Activated CD4-positive, alpha-beta memory T cell treated with anti-CD3 and anti-CD28 coated beads for 36 hours (primary cell): ENCODE measurements at places on chromosomes 1 and 21.

- peak; percentile 95 for DNase-seq
These were observed 161.2 kb downstream of the RUNX1 start for GRCh38 chr21:34887725-34888568.

- no peak for DNase-seq
These were observed 13.6 kb downstream of the MTF1 start for GRCh38 chr1:37845786-37846185.

DNA sequence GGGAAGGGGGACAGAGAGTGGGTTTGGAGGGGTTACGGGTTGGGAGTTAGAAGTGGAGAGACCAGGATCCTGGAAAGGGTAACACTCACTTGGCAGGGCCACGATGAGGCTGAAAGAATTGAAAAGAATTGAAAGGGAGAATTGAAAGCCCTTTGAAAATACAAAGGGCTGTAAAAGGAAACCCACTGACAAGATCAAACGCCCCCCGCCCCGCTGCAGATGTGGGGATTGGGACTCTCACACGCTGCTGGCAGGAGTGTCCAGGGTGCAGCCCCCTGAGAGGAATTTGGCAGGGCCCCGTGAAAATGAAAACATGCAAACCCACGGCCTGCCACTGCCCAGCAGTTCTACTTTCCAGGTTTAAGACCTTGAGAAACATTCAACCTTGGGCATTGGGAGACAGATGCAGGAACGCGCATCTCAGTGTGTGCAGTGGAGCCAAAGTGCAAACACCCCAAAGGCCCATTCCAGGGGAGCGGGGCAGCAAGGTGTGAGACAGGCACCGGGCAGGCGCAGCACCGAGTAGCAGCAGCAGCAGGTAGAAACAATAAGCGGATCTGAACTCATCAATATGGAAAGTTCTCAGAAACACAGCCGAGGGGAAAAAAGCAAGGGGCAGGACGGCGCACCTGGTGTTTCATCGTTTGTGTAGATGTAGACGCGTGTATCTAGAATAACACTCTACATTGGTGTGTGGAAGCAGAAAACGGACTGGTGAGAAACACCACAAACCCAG is 8.3 kb upstream of the TNFRSF1B start:
- DNase-seq, result peak; percentile 62

- no peak for DNase-seq
These were observed 172.2 kb upstream of the RRP15 start for GRCh38 chr1:218112862-218113261.

- no peak for DNase-seq
These were observed 13.9 kb downstream of the SOD1 start for GRCh38 chr21:31673321-31673912.

- DNase-seq, result no peak
These were observed 39.4 kb downstream of the ATP2B4 start for GRCh38 chr1:203665993-203666392.

- DNase-seq, result no peak
These were observed 44.4 kb downstream of the PTPN14 start for GRCh38 chr1:214506972-214507431.

DNA sequence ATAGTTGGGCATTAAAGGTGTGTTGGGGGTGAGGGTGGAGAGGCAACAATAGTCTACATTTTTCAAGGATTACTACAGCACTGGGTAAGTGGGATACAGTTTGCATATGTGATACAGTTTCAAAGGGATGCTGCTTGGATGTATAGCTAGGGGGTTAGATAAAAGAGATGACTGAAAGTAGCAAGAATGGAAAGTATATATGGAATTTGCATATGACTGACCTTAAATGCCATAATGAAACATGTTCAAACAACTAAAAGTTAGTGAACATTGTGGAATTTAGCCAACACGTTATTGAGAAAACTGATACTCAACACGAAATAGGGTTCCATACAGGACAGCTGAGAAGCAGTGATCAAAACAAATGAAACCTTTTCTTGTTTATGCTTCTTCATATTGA is 124.8 kb upstream of the CHRM3 start:
- DNase-seq, result no peak

DNA sequence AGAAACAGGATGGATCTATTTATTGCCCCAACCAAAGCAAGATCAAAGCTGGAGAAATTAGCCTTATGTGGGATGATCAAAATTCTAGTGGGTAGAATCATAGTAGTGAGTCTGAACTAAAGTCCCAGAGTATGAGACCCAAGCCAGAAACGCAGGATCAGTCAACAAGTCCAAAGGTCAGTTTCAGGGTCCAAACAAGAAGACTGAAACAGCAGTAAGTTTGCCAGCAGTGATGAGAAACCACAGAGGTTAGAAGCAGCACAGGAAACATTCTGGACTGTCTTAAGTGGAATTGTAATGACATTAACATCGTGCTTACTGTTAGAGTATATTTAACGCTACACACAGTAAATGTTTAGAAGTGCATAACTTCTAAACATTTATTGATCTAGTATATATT is 251.0 kb downstream of the LRRIQ3 start:
- no peak for DNase-seq

GRCh38 chr1:15070145-15070748 is 83.3 kb upstream of the TMEM51 start:
- DNase-seq, result no peak

- peak; percentile 76 for DNase-seq
These were observed 111.8 kb downstream of the PLXNA2 start for GRCh38 chr1:208132287-208132882.

DNA sequence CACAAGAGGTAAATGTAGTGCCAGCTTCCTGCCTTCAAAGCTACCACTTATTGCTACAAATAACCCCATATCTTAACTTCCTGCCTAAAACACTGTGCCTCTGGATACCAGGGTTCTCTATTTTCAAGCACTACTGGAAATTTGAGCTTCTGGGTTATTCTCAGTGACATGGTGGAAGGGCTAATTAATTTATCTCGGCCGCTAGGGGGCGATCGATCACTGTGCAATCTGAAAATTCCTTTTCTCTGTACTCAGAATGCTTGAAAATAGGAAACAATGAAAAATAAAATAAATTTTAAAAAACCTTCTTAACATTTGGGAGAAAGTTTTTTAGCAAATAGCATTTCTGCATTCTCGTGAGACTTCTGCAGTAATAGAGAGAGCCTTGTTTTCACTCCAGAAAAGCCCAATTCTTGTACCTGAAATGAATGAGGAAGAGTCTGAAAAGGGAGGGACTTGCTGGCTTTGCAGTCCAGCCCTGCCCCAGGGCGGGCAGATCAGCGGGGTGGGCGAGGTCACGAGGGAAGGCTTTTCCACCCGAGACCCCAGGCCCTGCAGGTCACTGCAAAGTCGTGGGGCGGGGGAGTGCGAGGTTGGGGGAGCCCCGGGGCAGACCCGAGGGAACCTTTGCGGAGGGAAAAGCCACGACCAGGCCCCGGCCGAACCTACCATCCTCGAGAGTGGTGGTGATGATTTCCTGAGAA is 276.7 kb downstream of the PCP4 start:
- DNase-seq, result peak; percentile 47

DNA sequence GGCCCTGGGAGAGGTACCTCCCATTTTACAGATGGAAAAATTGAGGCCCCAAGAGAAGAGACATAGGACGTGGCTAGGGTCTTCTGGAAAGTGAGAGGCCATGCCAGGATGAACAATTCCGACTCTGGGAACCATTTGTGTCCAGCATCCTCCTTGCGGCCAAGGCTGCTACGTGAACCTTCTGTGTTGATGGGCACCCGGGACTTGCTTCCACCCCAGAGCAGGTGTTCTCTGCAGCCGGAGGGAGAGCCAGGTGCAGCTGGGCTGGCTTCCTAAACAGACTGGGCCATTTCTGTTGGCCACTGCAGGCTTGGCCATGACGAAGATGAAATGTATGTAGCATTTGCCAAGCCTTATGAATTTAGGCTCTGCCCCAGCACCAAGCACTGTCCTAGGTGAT is 118.9 kb downstream of the PRDM2 start:
- no peak for DNase-seq

- no peak for DNase-seq
These were observed 37.1 kb downstream of the CCN1 start for GRCh38 chr1:85617633-85618100.

DNA sequence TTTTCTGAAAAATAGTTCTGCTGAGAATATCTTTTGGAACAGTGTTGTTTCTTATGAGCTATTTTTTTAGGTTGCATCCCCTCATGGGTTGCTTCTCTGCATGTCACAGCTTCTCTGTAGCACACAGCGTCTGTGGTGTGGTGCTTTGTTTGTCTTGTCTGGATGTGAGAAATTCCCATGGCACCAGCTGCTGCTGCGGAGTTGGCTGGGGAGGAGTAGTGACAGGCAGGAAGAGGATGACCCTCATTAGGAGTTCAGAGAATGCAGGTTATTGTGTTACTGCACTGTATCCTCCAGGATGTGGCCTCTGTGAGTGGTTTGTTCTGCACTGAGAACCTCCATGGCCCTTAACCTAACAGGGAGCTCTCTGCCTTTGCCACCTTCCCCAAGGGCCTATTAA is 64.8 kb downstream of the TSEN15 start:
- DNase-seq, result no peak

DNA sequence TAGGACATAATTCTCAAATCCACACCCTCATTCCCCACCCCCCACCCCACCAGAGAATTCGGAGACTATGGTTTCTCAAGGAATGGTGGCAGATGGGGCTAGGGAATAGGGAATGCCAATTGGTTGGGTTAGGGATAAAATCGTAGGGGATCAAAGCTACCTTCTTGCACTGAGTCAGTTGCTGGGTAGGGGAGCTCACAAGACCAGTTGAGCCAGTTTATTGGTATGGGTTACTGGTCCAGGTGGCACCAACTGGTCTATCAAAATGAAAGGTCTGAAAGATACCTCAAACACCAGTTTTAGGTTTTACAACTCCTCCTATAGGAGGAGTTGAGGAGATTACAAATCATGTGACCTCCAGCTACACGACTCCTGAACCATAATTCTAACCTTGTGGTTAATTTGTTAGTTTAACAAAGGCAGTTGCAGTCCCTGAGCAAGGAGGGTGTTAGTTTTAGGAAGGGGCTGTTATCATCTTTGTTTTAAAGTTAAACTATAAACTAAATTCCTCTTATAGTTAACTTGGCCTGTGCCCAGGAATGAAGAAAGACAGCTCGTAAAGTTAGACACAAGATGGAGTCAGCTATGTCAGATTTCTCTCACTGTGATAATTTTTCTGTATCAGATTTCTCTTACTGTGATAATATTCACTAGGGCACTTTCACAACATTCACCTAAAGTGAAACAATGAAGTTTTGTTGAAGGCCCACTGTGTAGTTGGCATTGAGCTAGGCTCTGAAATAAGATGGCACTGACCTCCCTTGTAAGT is 2.5 kb downstream of the SHISAL2A start:
- no peak for DNase-seq

DNA sequence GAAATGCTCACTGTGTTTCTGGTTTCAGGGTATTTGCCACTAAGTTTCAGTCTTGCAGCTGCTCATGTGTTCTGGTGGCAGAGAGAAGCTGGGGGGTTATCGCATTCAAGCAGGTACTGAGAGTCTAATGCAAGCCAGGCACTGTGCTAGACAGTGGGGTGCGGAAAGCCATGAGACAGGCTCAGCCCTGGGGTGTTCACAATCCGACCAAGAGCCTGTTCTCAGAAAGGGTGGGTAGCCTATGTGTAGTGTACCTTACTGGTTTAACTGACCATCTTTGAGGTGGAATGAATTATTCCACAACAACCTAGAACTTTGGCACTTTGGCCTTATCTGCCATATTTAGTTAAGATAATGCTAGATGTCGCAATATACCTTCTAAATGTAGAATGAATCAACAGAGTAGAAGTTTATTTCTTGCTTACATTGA is 55.3 kb upstream of the ROR1 start:
- DNase-seq, result no peak

DNA sequence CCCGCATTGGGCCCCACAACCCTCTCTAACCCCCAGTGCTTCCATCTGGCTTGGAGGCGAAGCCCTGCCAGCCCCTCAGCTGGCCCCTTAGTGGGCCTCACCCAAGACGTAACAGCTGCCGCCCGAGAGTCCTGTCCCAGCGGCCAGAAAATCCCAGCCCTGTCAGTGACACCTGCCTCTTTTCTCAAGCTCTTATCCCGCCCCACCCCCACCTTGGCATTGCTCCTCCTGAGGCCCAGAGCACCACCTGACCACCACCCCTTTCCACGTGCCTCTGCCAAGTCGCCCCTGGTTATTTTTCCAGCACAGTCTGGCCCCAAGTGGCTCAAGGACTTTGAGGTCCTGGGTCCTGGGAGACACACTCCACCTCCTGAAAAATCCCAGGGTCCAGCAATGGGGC is 5.9 kb upstream of the CTRC start:
- DNase-seq, result no peak

DNA sequence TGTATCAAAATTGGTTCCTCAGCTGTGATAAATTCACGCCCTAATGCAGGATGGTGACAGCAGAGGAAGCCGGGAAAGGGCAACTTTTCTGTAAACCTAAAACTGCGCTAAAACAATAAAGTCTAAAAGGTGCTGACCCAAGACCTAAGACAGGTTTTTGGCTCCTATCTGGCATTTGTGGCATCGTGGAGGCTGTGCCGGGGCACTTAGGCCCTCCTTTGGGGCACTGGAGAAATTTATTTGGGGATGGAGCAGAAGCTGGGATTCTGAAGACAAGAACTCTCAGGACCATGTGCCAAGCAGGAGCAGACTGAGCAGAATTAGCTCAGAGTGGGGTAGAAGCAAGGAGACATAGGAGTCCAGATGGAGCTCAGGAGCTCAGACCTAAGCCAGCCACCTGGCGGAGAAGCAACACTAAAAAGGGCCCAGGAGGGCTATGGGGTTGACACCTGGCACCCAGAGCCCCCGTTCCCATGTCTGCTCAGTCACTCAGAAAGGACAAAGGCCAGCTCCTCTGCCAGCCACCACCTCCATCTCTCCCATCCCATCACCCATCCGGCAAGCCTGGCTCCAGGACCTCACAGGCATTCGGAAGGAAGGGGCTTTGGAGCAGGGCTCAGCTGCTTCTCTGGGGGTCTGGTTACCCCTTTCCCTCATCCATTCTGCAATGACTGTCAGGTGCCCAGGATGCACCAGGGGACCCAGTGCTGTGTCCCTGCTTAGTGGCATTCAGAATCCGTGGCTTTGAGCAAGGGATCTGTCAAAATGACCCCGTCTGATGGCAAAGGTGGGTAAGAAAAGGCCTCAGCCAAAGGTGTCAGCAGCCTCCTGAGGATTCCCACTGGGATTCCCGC is 347.7 kb downstream of the NPHP4 start:
- DNase-seq, result no peak

- DNase-seq, result no peak
These were observed 62.5 kb downstream of the OSBPL9 start for GRCh38 chr1:51679435-51679834.

- peak; percentile 9 for DNase-seq
These were observed 21.3 kb upstream of the MAGI3 start for GRCh38 chr1:113369040-113369439.

GRCh38 chr1:228786361-228787129 is 51.3 kb downstream of the RHOU start:
- no peak for DNase-seq

DNA sequence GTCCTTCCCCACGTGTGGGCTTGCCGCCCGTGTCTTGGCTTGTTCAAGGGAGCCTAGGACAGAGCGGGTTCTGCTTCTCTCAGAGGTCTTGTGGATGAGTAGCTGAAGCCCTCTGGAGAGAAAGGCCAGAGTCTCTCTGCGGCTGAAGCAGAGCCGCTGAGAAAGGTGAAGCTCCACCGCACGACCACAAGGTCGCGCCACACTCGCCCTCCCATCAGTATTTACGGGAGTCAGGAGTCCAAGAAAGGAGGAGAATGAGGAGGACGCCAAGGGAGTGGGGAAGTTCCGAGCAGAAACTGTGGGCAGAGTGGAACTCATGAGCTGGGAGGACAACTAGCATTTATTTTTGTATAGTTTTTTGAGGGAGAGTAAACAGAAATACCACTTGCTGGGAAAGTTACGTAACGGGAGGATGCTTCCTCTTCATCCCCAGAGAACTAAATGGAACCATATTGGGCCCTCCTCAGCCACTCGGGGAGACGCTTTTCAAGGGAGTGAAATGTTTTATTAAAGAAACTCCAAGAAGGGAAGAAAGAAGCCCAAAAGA is 51.6 kb upstream of the HAO2 start:
- no peak for DNase-seq
